ENCODE measurements at places on chromosomes 5 and 9.

DNA sequence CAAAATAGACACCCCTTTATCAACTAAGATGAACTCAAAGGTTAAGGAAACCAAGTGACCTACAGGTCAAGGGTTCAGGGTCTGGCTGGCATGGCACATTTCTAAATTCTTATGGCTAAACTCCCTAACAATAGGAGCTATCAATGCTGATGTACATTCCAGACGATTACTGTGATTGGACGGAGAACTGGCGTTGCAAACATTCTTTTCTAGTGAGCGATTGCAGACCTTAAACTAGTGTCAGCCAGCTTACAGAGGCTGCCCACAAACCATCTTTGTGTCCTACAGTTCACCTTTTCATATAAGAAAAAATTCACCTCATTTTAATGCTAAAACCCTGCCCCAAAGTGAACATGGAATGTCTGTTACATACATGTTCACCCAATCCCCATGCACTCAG is 382.9 kb downstream of the MAT2B start:
- no peaks in the 10 kb centered on the region for H3K27me3 ChIP-seq
- no peak for ATAC-seq
- no peaks in the 10 kb centered on the region for H3K4me1 ChIP-seq
- no peak overlapping the region for H3K4me3 ChIP-seq
- no peaks in the 10 kb centered on the region for H3K36me3 ChIP-seq

DNA sequence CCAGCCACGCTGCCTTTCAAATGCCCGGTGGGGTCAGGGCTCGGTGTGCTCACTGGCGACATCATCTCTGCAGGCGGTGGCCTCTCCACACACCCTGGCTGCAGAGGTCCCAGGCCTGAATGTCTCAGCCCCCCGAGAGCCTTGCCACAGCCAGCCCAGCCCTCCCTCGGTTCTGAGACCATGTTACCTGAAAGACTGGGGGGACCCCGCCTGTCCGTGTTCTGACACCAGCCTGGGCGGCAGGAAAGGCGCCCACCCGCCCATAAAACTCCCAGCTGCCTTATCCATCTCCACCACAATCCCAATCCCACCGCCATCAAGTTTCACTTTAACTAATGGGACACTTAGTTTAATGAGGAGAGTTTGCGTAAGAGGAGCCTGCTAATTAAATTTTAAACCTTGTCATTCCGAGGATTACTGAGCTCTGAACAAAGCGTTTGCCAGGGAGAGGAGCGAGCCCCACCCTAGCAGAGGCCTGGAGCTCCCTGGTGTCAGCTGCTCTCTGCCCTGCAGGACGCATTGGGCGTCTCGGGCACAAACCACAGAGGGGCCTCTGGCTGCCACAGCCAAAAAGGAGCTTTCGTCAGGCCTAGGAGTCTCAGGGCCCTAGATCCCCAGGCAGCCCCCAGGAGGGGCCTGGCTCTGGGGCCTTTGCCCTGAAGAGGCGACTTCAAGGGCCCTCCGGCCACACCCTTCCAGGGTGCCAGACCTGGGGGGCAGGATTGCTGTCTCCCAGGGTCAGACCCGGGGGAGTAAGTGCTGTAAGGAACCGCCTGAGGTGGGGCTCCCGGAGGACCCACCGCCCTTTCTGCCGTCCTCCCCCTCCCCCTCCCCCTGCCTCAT is 15.3 kb downstream of the LHX3 start:
- no peaks in the 10 kb centered on the region for H3K4me1 ChIP-seq
- no peaks in the 10 kb centered on the region for H3K36me3 ChIP-seq
- no peak overlapping the region for H3K4me3 ChIP-seq
- peaks cover 100% of the 10 kb centered on the region for H3K27me3 ChIP-seq
- ATAC-seq, result no peak
- no peak overlapping the region for H3K27ac ChIP-seq

GRCh38 chr5:93735378-93735777 is 6.0 kb downstream of the POU5F2 start:
- H3K27me3 ChIP-seq, result no peaks in the 10 kb centered on the region
- H3K4me3 ChIP-seq, result no peak overlapping the region
- H3K4me1 ChIP-seq, result no peaks in the 10 kb centered on the region
- no peak overlapping the region for H3K27ac ChIP-seq
- H3K36me3 ChIP-seq, result no peaks in the 10 kb centered on the region

DNA sequence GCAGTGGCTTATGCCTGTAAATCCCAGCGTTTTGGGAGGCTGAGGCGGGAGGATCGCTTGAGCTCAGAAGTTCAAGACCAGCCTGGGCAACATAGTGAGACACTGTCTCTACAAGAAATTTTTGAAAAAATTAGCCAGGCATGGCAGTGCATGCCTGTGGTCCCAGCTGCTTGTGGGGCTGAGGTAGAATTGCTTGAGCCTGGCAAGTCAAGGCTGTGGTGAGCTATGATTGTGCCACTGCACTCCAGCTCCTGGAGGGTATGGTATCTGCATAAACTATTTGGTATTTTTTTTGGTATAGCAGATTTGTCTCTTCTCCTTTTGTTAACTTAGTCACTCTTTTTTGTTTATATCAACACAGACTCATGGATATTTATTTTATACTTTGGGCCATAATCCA is 61.5 kb upstream of the TEX48 start:
- no peak for ATAC-seq
- no peak overlapping the region for H3K27ac ChIP-seq
- no peaks in the 10 kb centered on the region for H3K27me3 ChIP-seq
- H3K36me3 ChIP-seq, result no peaks in the 10 kb centered on the region
- no peak overlapping the region for H3K4me3 ChIP-seq

- ATAC-seq, result no peak
- H3K4me3 ChIP-seq, result no peak overlapping the region
- peaks cover 22% of the 10 kb centered on the region for H3K36me3 ChIP-seq
- H3K27ac ChIP-seq, result no peak overlapping the region
- H3K27me3 ChIP-seq, result no peaks in the 10 kb centered on the region
Observed at GRCh38 chr5:109805883-109806282, 116.2 kb downstream of the MAN2A1 start.

GRCh38 chr5:77015938-77016569 is 14.2 kb upstream of the AGGF1 start:
- H3K4me3 ChIP-seq, result no peak overlapping the region
- H3K36me3 ChIP-seq, result no peaks in the 10 kb centered on the region
- H3K4me1 ChIP-seq, result no peaks in the 10 kb centered on the region
- no peak for ATAC-seq
- H3K27me3 ChIP-seq, result peaks cover 9% of the 10 kb centered on the region

GRCh38 chr9:91101611-91102168 is 260.0 kb downstream of the AUH start:
- H3K4me1 ChIP-seq, result peaks cover 33% of the 10 kb centered on the region
- no peaks in the 10 kb centered on the region for H3K27me3 ChIP-seq
- H3K4me3 ChIP-seq, result no peak overlapping the region
- ATAC-seq, result no peak
- H3K36me3 ChIP-seq, result no peaks in the 10 kb centered on the region
- H3K27ac ChIP-seq, result peak overlapping the region; percentile 71

DNA sequence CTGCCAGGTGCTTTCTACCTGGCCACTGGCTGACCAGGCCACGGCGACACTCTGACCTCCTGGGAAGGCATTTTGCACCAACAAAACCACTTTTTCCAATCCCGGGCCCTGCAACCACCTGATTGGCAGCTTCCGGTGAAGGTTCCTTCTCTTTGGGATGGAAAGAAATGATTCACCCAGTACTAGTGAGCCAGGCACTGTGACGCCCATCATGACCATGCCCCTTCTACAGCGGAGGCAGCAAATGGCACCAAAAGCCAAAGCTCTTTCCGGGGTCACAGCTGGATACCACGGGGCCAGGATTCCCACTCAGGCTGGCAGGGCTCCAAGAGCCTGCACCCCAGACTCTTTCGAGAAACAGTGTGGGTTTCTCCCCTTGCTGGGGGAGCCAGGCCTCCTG is 4.7 kb downstream of the NOTCH1 start:
- ATAC-seq, result no peak
- no peak overlapping the region for H3K4me3 ChIP-seq
- H3K4me1 ChIP-seq, result peaks cover 88% of the 10 kb centered on the region
- peak overlapping the region; percentile 100 for H3K27ac ChIP-seq
- H3K27me3 ChIP-seq, result no peaks in the 10 kb centered on the region
- no peaks in the 10 kb centered on the region for H3K36me3 ChIP-seq

DNA sequence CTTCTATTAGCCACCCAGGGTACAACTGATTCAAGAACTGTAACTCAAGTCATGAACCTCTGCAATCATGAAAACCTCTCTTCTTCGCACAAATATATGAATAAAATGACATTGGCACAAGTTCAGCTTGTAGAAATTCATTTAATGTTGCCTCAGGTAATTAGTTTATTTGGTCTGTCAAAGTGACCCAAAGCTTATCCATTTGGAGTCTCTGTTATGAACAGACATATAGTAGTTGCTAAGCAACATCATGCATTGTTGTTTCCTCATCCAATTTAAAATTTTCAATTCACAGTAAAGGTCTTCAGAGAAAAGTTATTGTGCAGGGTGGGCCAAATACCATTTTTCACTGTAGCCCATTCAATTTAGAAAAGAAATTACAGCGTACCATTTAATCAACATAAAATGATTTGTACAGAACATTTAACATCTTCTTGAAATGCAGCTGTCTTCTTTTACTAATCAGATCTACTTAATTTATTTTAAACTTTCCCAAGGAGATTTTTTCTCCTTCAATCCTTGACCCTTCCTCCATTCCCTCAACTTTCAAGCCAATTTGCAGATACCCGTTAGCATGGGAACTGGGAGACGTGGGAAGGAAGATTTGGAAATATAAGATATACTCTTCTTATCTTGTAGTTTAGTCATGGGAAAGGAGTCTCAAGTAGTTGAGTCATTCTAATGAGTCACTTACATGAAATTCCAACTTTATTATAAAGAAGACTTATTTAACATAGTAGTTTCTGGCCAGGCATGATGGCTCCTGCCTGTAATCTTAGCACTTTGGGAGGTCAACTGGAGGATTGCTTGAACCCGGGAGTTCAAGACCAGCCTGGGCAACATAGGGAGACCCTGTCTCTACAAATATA is 231.3 kb downstream of the ATPSCKMT start:
- no peak for ATAC-seq
- H3K27me3 ChIP-seq, result no peaks in the 10 kb centered on the region
- H3K36me3 ChIP-seq, result no peaks in the 10 kb centered on the region
- H3K4me3 ChIP-seq, result no peak overlapping the region
- no peaks in the 10 kb centered on the region for H3K4me1 ChIP-seq

- no peaks in the 10 kb centered on the region for H3K36me3 ChIP-seq
- no peaks in the 10 kb centered on the region for H3K4me1 ChIP-seq
- H3K27ac ChIP-seq, result no peak overlapping the region
- no peak for ATAC-seq
Observed at GRCh38 chr5:120644516-120644915, 180.4 kb downstream of the PRR16 start.

DNA sequence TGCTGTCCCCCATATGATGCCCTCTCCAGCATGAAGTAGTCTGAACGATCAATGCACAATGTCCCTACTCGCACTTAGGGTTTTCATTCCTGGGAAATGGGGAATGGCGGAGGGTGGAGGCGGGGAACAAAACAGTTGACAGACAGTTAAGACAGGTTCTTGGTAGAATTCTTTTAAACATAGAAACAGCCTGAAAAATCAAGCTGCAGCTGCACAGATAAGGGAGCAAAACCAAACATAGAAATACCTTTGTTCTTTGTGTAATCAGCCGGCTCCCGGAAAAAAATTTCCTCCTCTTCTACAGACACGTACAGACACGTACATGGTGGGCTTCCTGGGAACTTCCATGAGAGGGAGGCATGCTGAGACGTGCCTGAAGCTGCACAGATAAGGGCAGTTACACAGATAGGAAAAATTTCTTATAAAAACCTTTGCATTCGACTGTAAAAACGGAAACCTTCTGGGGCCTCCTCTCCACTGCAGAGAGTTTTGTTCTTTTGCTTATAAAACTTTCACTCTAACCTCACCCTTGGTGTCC is 662.4 kb upstream of the PTPRD start:
- H3K4me1 ChIP-seq, result no peaks in the 10 kb centered on the region
- no peak overlapping the region for H3K4me3 ChIP-seq
- no peaks in the 10 kb centered on the region for H3K36me3 ChIP-seq
- H3K27me3 ChIP-seq, result no peaks in the 10 kb centered on the region

- no peak overlapping the region for H3K27ac ChIP-seq
- no peaks in the 10 kb centered on the region for H3K27me3 ChIP-seq
- no peaks in the 10 kb centered on the region for H3K36me3 ChIP-seq
- no peak for ATAC-seq
Observed at GRCh38 chr9:20872340-20872977, 159.0 kb downstream of the HACD4 start.

- no peak for ATAC-seq
- H3K27me3 ChIP-seq, result peaks cover 25% of the 10 kb centered on the region
- H3K4me3 ChIP-seq, result no peak overlapping the region
- no peaks in the 10 kb centered on the region for H3K36me3 ChIP-seq
- H3K27ac ChIP-seq, result no peak overlapping the region
- H3K4me1 ChIP-seq, result no peaks in the 10 kb centered on the region
Observed at GRCh38 chr5:136226401-136226800, 33.4 kb upstream of the SMIM32 start.

DNA sequence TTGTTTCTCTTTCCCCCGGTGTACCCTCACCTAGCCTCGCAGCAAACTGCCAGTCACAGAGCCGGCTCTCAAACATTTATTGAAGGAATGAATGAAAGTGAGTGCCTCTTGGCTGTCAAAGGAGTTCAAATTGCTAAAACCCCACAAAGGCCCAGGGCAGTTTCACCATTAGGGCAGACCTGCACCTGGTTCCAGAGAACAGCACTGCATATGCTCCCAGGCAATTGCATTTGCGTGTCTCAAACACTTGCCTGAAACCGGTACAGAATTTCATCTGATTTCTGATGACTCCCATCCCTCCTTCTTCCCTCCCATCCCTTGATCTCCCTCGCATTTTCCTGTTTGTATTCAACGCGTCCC is 165.6 kb upstream of the ZNF462 start:
- no peaks in the 10 kb centered on the region for H3K27me3 ChIP-seq
- no peak for ATAC-seq
- peak overlapping the region; percentile 33 for H3K27ac ChIP-seq

GRCh38 chr9:137411645-137412380 is 11.1 kb downstream of the EXD3 start:
- H3K27me3 ChIP-seq, result no peaks in the 10 kb centered on the region
- peak; percentile 69 for ATAC-seq
- peaks cover 1% of the 10 kb centered on the region for H3K36me3 ChIP-seq

DNA sequence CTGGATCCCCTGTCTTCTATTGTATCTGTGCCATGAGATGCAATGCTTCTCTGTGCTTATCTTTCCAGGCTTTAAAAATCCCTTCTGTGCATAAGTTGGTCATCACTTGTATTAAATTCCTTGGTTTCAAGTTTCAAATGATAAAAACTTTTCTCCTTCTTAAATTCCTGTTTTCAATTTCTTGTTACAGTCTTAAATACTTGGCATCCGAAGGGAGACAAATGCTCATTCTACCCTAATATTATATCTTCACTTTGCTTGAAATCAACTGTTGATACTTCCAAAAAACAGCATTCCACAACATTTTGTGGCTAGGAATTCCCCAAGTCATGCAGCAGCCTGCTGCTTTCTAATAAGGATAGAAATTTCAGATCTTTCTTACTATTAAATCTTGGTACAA is 413.2 kb upstream of the ACTBL2 start:
- H3K27ac ChIP-seq, result no peak overlapping the region
- no peaks in the 10 kb centered on the region for H3K4me1 ChIP-seq
- ATAC-seq, result no peak
- H3K4me3 ChIP-seq, result no peak overlapping the region

DNA sequence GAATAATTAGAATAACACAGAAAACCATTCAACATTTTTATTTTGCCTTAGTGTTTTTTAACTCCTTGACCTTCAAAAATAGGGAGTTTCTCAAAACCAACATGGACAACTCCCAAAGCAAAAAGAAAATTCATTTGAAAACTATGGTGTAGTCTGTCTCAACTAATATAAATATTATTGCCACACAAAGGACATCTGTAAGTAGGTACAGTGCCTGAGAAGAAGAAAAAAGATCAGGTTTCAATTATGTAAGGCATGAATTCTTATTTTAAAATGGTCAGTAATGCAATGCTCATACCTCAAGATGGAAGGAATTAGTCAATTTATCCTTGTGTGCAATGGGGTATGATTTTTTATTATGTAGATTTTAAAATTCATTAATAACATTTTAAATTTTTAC is 109.6 kb upstream of the CNTLN start:
- H3K4me1 ChIP-seq, result no peaks in the 10 kb centered on the region
- no peak for ATAC-seq
- H3K4me3 ChIP-seq, result no peak overlapping the region

Measured in gastroesophageal sphincter (tissue), 4 donors.